ENCODE measurements at places on chromosomes 5 and 9. TPM values are rescaled to one million over a fixed set of nuclear protein-coding genes. Genes with fewer than 3 reads are reported as not detected.

The TIMD4 gene
- not detected for polyA plus RNA-seq

The PCDHB10 gene
- polyA plus RNA-seq = 8.4 TPM

The SLC6A7 gene
- 4.1 TPM for polyA plus RNA-seq

The MLANA gene
- polyA plus RNA-seq = not detected

The TAF11L10 gene
- not detected for polyA plus RNA-seq

The VDAC1 gene
- 174 TPM for polyA plus RNA-seq

The CAMK4 gene
- 6.9 TPM for polyA plus RNA-seq

The GEMIN5 gene
- polyA plus RNA-seq = 9.3 TPM

The PTPN3 gene
- polyA plus RNA-seq = 8.2 TPM

The PDE6A gene
- polyA plus RNA-seq = 1.5 TPM

The PCDHA4 gene
- polyA plus RNA-seq = 25.6 TPM

The TPRN gene
- 72.3 TPM for polyA plus RNA-seq

The NR6A1 gene
- 0.53 TPM for polyA plus RNA-seq

The VCAN gene
- 7.3 TPM for polyA plus RNA-seq

The SPAG8 gene
- 3.3 TPM for polyA plus RNA-seq

The ITGA2 gene
- 1.0 TPM for polyA plus RNA-seq

The TAF11L5 gene
- not detected for polyA plus RNA-seq

The PRKAA1 gene
- polyA plus RNA-seq = 12.2 TPM

The HTR1A gene
- 0.24 TPM for polyA plus RNA-seq

The TTLL11 gene
- polyA plus RNA-seq = 8.7 TPM

The LMNB1 gene
- polyA plus RNA-seq = 87.5 TPM

The CDHR2 gene
- polyA plus RNA-seq = 0.29 TPM

The NR2F1-AS1 gene
- polyA plus RNA-seq = 35.2 TPM

The SHOC1 gene
- polyA plus RNA-seq = not detected

The C5orf58 gene
- polyA plus RNA-seq = not detected

The LYSMD3 gene
- 2.6 TPM for polyA plus RNA-seq

The IFNK gene
- polyA plus RNA-seq = not detected

The PCDHGB7 gene
- 6.1 TPM for polyA plus RNA-seq

The PGM5 gene
- 2.4 TPM for polyA plus RNA-seq

The GABRA6 gene
- not detected for polyA plus RNA-seq

The ANKRD34B gene
- polyA plus RNA-seq = 0.20 TPM

The MTX3 gene
- polyA plus RNA-seq = 1.9 TPM

The CATSPER3 gene
- polyA plus RNA-seq = 0.41 TPM

The ALDOB gene
- polyA plus RNA-seq = 0.66 TPM

The FOXD4L6 gene
- polyA plus RNA-seq = 0.51 TPM

The MYMK gene
- polyA plus RNA-seq = 0.80 TPM

The ENTREP1 gene
- polyA plus RNA-seq = 4.3 TPM

The TMEM174 gene
- not detected for polyA plus RNA-seq

The SPINK6 gene
- not detected for polyA plus RNA-seq

The F2RL2 gene
- not detected for polyA plus RNA-seq

The MZB1 gene
- polyA plus RNA-seq = not detected

The LIFR gene
- polyA plus RNA-seq = 7.6 TPM

The TLX3 gene
- 11.1 TPM for polyA plus RNA-seq

The TMEM252 gene
- polyA plus RNA-seq = not detected

The TMOD1 gene
- 29.7 TPM for polyA plus RNA-seq

The TTC1 gene
- 73.0 TPM for polyA plus RNA-seq

The OLFM1 gene
- 202 TPM for polyA plus RNA-seq

The SLC46A2 gene
- not detected for polyA plus RNA-seq

Measured in brain (organoid and tissue), 16 donors.